ENCODE measurements at places on chromosomes 11 and 22. TPM values are rescaled to one million over a fixed set of nuclear protein-coding genes. Genes with fewer than 3 reads are reported as not detected.

The APOBEC3B gene
- 0.60 TPM for total RNA-seq

The C11orf87 gene
- not detected for total RNA-seq

- no peaks in the 10 kb centered on the region for H3K36me3 ChIP-seq
- no peaks in the 10 kb centered on the region for H3K4me1 ChIP-seq
- H3K27ac ChIP-seq, result no peak overlapping the region
- DNase-seq, result peak; percentile 72
These were observed 72.0 kb upstream of the NARS2 start for GRCh38 chr11:78646564-78647185.

- H3K4me3 ChIP-seq, result no peak overlapping the region
- H3K4me1 ChIP-seq, result peaks cover 19% of the 10 kb centered on the region
- no peak for DNase-seq
- H3K36me3 ChIP-seq, result no peaks in the 10 kb centered on the region
- H3K27me3 ChIP-seq, result no peaks in the 10 kb centered on the region
These were observed 25.9 kb upstream of the WNT7B start for GRCh38 chr22:46002757-46003270.

DNA sequence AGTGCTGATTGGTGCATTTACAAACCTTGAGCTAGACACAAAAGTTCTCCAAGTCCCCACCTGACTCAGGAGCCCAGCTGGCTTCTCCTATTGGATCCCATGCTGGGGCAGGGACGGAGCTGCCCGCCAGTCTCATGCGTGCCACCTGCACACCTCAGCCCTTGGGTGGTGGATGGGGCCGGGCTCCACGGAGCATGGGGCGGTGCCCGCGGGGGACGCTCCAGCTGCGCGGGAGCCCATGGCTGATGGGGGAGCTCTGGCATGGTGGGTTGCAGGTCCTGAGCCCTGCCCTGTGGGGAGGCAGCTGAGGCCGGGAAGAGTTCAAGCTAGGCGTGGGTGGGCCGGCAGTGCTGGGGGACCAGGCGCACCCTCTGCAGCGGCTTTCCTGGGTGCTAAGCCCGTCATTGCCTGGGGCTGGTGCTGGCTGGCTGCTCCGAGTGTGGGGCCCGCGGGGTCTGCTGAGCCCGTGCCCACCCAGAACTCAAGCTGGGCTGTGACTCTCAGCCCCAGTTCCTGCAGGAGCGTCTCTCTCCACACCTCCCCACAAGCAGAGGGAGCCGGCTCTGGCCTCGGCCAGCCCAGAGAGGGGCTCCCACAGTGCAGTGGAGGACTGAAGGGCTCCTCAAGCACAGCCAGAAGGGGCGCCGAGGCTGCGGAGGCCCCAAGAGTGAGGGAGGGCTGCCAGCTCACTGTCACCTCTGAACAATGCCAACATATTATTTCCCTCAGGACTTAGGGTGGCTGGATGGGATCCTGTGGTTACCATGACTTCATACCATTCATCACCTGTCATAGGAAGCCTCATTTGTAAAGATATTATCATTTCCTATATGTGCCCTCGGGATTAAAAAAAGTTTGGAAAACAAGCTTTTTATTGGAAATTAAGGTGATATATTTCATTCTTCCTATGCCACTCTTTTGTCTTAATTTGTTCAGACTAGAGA lies 688.7 kb downstream of the ETS1 start:
- H3K36me3 ChIP-seq, result no peaks in the 10 kb centered on the region
- no peaks in the 10 kb centered on the region for H3K27me3 ChIP-seq
- DNase-seq, result peak; percentile 49
- no peak overlapping the region for H3K27ac ChIP-seq
- no peak overlapping the region for H3K4me3 ChIP-seq

DNA sequence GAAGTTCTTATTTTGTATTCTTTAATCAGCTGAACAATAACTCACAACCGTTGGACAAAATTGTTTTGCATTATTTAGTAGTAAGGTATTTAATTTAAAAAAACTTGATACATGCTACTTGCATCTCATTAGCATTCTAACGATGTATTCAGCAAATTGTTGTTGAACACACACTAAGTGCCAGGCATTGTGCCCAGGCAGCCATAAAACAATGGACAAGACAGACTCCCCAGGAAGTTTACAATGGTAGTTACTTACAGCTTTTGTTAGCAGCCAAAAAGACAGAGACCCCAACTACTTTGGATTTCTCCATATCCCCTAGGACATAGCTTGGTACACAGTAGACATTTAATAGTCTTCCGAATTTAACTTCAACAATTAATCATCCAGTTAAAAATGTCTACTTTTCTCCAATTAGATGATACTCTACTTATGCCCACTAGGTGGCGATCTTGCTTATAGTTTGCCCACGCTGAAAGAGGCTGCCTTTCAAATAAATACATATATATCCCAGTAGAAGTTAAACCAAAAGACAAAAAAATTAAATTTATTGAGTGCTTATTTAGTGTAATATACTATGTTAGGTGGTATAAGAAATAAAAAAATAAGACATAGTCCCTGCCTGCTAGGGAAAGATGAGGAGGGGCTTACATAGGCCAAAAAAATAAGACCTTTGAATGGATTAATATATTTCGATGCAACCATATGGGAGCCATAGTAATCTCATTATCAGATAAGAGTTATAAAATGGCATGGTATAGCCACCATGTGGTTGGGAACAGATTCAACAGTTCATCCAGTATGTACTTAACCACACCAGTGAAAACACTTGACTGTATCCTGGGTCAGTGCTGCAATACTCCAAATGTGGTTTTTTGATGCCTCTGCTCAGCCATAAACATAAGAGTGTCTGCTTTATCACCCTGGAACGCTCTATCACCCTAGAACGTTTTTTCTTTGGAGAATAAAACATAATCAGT lies 2.0 kb upstream of the FJX1 start:
- no peak for DNase-seq
- peak overlapping the region; percentile 46 for H3K27ac ChIP-seq
- no peak overlapping the region for H3K4me3 ChIP-seq
- no peaks in the 10 kb centered on the region for H3K4me1 ChIP-seq

GRCh38 chr11:30825723-30826122 lies 239.6 kb upstream of the MPPED2 start:
- no peak for DNase-seq
- no peak overlapping the region for H3K27ac ChIP-seq
- H3K4me1 ChIP-seq, result no peaks in the 10 kb centered on the region

DNA sequence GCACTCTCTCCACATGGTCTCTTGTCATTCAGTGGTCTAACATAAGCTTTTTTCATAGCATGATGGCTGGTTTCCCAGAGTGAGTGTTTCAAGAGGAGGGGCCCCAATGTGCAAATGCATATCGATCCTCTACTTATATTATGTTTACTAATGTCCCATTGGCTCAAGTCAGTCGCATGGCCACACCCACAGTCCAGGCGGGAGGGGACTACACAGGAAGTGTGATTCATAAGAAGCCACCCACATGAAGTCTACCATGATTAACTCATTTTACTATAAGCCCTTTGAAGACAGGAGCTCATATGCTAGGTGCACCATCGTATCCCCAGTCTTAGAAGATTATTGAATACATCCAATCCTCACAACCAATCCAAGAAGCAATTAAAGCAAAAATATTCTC lies 89.5 kb upstream of the ISX start:
- no peaks in the 10 kb centered on the region for H3K4me1 ChIP-seq
- H3K36me3 ChIP-seq, result no peaks in the 10 kb centered on the region
- no peak for DNase-seq
- H3K27me3 ChIP-seq, result no peaks in the 10 kb centered on the region
- H3K27ac ChIP-seq, result no peak overlapping the region

DNA sequence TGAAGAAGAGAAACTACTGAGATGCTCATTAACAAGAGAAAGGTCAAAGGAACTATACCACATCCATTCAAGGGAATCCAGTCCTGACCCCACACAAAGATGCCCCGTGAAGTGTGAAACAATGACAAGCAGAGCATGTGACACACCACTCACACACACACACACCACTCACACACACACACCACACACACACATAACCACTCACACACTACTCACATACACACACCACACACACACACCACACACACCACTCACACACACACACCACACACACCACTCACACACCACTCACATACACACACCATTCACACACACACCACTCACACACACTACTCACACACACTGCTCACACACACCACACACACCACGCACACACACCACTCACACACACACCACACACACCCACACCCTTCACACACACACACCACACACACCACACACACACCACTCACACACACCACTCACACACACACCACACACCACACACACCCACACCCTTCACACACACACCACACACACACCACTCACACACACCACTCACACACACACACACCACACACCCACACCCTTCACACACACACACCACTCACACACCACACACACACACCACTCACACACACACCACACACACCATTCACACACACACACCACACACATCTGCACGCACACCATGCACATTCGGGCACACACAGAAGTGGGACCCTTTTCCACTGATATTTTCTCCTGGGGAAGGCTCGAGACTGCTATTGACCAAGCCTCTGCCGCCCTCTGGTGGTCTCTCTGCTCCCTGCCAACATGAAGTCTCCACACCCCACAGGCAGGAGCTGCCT lies 32.0 kb upstream of the COMT start:
- no peak overlapping the region for H3K4me3 ChIP-seq
- H3K27ac ChIP-seq, result no peak overlapping the region
- H3K36me3 ChIP-seq, result peaks cover 6% of the 10 kb centered on the region
- H3K27me3 ChIP-seq, result no peaks in the 10 kb centered on the region
- peak; percentile 89 for DNase-seq
- no peaks in the 10 kb centered on the region for H3K4me1 ChIP-seq

DNA sequence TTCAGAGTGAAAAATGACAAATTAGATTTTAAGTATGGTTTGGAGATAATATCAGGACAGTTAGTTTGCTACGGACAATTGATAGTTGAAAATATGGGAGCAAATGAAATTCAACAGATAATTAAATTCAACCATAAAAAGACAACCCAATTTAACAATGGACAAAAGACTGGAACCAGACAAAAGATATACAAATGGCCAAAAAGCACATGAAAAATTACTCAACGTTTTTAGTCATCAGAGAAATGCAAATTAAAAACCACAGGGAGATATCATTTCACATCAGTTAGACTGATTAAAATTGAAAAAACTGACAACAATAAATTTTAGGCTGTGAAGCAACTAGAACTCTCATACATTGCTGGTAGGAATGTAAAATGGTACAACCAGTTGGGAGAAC lies 27.2 kb downstream of the SIK2 start:
- no peak overlapping the region for H3K4me3 ChIP-seq
- DNase-seq, result no peak
- no peaks in the 10 kb centered on the region for H3K36me3 ChIP-seq
- H3K27me3 ChIP-seq, result no peaks in the 10 kb centered on the region
- no peak overlapping the region for H3K27ac ChIP-seq
- H3K4me1 ChIP-seq, result peaks cover 25% of the 10 kb centered on the region

DNA sequence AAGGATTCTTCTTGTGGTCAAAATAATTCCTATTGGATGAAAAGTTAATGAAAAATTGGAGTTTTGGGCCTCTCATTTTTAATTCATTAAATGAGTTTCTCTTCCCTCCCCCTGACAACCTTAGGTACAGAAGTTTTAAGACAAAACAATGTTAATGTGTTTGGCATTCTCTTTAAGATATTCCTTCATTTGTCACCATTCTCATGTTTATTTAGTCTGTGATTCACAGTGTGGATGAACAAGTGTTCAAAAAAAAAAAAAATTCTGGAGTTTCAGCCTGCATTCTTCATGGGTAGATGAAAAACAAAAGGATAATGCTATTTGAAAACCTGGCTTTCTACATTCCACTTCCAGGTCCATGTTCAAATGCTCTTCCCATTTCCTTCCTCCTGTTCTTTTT lies 172.6 kb upstream of the LUZP2 start:
- H3K27me3 ChIP-seq, result no peaks in the 10 kb centered on the region
- no peaks in the 10 kb centered on the region for H3K36me3 ChIP-seq
- DNase-seq, result no peak
- H3K27ac ChIP-seq, result no peak overlapping the region
- no peaks in the 10 kb centered on the region for H3K4me1 ChIP-seq
- no peak overlapping the region for H3K4me3 ChIP-seq

GRCh38 chr11:117497206-117497951 lies 169.7 kb downstream of the CEP164 start:
- H3K27ac ChIP-seq, result no peak overlapping the region
- H3K4me1 ChIP-seq, result no peaks in the 10 kb centered on the region
- no peak for DNase-seq

- no peaks in the 10 kb centered on the region for H3K36me3 ChIP-seq
- no peak overlapping the region for H3K4me3 ChIP-seq
- peaks cover 9% of the 10 kb centered on the region for H3K4me1 ChIP-seq
- H3K27me3 ChIP-seq, result no peaks in the 10 kb centered on the region
- no peak overlapping the region for H3K27ac ChIP-seq
- no peak for DNase-seq
These were observed 14.6 kb upstream of the NRGN start for GRCh38 chr11:124724979-124725718.

- no peaks in the 10 kb centered on the region for H3K27me3 ChIP-seq
- peaks cover 3% of the 10 kb centered on the region for H3K36me3 ChIP-seq
- DNase-seq, result no peak
- no peaks in the 10 kb centered on the region for H3K4me1 ChIP-seq
- H3K4me3 ChIP-seq, result no peak overlapping the region
- no peak overlapping the region for H3K27ac ChIP-seq
These were observed 2.0 kb upstream of the JAML start for GRCh38 chr11:118226781-118227180.

DNA sequence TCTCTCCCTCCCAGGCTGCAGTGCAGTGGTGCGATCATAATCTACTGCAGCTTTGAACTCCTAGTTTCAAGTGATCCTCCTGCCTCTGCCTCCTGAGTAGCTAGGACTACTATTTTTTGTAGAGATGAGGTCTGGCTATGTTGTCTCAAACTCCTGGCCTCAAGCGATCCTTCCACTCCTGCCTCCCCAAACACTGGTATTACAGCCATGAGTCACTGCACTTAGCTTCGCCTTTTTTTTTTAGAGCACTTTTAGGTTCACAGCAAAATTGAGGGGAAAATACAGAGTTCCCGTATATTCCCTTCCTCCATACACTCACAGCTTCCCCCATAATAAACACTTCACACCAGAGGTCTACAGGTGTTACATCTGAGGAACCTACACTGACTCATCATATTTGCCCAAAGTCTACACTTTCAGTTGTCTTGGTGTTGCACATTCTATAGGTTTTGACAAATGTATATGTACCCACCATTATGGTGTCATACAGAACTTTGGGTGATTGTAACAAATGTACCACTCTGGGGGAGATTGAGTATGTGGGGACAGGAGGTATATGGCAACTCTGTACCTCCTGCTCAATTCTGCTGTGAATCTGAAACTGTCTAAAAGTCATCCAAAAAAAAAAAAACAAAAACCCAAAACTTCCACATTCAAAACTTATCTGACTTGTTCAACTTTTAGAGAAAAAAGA lies 11.3 kb upstream of the SLC37A4 start:
- no peak for DNase-seq
- no peaks in the 10 kb centered on the region for H3K27me3 ChIP-seq
- no peaks in the 10 kb centered on the region for H3K4me1 ChIP-seq
- no peak overlapping the region for H3K4me3 ChIP-seq
- H3K36me3 ChIP-seq, result peaks cover 5% of the 10 kb centered on the region

All from pancreas (tissue), 10 donors.